ENCODE measurements at places on chromosomes 6 and 20.

DNA sequence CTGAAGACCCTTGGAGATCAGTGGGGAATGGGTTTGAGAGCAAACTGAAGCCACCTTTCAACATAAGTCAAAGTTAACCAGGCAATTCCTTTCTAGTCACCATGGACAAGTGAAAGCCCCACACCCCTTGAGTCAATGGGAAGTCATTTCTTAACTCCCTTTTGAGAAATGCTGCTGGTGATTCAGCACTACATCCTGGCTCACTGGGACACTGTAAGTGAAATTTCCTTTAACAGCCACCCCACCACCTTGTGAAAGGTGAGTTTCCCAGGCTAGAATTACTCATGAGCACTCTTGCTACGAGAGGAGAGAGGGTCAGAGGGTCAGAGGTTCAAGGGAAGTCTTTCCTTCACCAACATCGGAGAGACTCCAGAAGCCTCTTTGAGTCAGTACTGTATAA, 93.3 kb upstream of the MARCKS start:
- no peak for DNase-seq

DNA sequence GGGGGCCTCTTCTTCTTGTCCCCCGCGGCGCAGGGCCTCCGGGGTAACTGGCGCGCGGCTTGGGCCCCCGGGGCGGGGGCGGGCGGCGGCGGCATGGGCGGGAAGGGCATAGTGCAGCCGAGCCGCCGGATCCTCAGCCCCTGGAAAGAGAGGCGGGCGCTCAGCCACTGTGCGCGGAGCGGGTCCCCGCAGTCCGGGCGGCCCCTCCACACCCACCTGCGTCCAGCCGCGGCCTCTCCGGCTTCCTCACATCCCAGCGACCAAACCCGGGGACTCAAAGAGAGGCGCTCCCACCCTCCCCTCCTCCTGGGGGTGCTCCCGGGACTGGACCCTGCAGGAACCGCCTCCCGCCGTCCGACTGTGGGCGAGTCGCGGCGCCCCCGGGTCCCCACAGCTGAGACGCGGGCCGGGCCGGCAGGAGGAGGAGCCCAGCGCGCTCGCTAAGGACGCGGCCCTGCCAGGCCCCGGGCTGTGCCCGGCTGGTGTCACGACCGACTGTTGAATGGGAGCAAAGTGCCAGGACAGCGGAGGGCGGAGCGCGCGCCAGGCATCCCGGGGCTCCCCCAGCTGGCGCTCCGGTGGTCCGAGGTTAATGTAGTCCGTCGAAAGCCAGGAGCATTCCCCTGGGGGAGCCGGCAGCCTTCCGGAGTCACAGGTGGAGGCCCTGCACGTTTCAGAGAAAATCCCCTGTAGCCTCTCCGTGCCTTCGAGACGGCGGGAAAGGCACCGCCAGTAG, at the start of gene PRR18:
TSS of gene PRR18 (minus strand) at position 360 of the 736 bp plus-strand sequence. CDS start at position 110, 250 bp downstream.
- no peak for DNase-seq

DNA sequence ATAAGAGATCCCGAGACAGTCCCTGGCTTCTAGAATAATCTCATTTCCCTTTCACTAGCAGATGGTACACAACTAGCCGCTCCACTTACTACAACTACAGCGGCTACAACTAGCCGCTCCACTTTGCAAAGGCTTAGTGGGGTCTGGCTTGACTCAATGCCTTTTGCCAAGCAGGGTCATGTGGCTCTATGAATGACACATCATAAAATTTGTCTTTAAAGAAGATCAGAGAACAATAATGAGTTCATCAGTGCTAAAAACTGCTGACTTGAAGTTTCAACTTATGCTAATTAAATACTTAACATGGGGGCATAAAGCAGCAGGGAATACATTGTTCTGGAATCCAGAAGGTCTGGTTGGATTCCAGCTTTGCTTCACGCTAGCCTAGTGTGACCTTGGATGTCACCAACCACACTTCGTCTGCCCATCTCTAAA, 2.0 kb upstream of the MICAL1 start:
- DNase-seq: no peak

DNA sequence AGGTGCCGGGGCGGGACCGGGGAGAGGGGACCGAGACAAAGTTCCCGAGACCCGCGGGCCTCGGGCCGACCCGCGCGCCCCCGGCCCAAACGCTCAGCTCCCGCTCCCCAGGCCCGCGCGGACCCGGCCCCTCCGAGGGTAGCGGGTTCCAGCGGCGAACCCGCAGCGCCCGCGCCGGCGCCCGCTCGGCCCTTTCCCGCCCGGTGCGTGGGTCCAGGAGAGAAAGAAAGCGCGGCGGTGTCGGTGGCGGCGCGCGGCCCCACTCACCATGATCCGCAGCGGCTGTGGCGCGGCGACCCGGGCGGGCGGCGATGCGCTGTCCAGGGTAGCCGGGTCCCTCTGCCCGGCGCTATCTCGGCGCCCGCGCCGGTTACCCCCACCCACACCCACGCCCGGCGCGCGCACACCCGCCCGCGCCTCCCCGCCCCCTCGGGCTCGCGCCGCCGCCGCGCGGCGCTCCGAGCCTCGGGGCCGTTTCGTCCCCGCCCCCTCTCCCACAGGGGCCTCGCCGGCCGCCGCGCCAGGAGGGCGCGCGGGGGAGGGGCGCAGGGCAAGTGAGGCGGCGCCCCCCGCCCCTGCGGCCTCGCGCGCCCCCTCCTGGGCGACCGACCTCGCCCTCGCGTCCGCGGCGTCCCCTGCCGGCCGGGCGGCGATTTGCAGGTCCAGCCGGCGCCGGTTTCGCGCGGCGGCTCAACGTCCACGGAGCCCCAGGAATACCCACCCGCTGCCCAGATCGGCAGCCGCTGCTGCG, at the start of gene ELOVL2:
TSS of gene ELOVL2 (minus strand) at position 345 of the 751 bp plus-strand sequence. CDS start at position 270, 75 bp downstream.
- DNase-seq: no peak

DNA sequence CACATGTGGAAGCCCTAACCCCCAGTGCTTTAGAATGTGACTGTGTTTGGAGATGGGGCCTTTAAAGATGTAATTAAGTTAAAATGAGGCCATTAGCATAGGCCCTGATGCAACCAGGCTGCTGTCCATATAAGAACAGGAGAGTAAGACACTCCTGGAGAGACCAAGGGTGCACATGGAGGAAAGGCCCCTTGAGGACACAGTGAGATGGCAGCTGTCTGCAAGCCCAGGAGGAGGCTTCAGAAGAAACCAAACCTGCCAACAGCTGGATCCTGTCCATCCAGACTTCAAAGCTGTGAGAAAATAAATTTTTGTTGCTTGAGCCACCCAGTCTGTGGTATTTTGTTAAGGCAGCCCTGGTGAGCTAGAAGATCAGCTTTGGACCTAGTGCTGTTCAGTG, 16.8 kb upstream of the SNRPB2 start:
- DNase-seq: no peak

- DNase-seq: no peak
Observed at GRCh38 chr6:156760377-156760776, 16.8 kb upstream of the ARID1B start.

DNA sequence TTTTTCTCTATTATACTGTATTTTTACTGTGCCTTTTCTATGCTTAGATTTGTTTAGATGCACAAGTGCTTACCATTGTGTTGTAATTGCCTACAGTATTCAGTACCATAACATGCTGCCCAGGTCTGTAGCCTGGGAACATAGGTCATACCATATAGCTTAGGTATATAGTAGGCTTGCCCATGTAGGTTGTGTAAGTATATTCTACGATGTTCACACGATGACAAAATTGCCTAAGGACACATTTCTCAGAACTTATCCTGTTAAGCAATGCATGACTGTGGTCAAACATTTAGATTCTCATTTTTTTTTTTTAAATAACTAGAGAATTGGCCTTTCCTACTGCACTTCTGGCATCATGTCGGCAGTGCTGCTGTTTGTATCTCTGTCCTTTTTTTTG, 253.7 kb upstream of the SUPT3H start:
- DNase-seq: no peak

- peak; percentile 44 for DNase-seq
Observed at GRCh38 chr20:63698739-63699465, 2.5 kb downstream of the TNFRSF6B start.

DNA sequence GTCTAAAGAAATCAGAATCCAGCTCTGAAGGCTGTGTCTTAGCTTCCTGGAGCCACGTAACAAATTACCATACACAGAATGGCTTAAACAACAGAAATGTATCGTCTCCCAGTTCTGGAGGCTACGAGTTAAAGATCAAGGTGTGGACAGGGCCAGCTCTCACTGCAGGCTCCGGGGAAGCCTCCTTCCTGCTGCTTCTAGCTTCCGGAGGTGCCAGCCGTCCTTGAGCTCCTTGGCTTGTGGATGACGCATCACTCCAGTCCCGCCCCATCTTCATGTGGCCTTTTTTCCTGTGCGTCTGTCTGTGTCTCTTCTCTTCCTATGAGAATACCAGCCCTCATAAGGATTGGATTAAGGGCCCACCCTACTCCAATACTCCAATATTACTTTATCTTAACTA, 319.1 kb upstream of the QKI start:
- no peak for DNase-seq
